ENCODE measurements at places on chromosomes 4 and X.

DNA sequence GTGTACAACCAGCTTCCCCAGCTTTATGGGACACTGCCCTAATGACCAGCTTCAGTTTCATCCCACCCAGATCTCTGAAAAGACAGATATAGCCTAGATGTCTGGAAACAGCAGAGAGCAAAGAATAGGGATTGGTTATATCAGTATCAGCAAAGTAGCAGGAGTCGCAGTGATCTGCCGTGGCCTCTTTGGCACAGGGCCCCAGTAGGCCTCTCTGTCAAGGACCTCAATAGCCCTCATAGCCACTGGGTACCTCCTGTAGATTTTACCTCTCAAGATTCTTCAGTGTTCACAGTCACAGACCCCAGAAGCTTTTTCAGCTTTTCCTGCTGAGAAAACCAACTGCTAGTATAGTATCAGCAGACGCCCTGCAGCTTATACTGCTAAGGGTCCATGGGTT lies 104.6 kb downstream of the ARHGEF9 start:
- no peak for DNase-seq

DNA sequence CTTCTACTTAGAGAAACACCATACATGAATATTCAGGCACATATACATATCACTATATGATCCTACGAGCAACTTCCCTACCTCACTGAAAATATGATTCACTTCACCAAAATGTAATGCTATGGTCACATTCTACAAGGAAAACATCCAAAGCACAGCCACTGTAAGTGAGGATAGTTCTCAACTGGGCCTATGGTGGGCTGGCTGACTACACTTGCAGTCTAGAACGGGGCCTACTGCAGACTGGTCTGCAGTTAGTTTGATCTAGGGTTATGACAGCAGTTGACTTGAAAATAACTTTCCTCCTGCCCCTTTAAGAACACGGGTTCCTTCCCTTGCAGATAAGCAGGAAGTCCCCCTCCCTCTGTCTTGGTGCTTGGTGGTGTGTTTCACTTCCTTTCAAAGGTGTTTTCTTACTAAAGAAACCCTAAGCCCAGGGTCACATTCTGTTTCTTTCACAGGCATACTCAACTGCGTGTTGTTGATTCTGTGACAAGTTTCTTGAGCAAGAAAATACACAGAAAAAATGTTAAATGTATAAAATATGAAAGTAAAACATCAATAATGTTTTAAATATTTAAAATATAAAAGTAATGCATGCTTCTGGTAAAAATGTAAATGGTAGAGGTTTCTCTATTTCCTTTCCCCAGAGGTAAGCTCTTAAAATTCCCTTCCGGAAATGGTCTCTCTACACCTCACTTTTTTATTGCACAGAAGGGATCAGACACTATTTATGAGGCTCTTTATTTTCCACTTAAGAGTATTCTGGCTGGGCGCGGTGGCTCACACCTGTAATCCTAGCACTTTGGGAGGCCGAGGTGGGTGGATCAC lies 18.0 kb upstream of the TMSB4X start:
- DNase-seq: no peak

- no peak for DNase-seq
Measured at GRCh38 chr4:175823015-175823742, 11.1 kb upstream of the GPM6A start.

GRCh38 chr4:147843162-147843561 lies 111.3 kb downstream of the ARHGAP10 start:
- no peak for DNase-seq

DNA sequence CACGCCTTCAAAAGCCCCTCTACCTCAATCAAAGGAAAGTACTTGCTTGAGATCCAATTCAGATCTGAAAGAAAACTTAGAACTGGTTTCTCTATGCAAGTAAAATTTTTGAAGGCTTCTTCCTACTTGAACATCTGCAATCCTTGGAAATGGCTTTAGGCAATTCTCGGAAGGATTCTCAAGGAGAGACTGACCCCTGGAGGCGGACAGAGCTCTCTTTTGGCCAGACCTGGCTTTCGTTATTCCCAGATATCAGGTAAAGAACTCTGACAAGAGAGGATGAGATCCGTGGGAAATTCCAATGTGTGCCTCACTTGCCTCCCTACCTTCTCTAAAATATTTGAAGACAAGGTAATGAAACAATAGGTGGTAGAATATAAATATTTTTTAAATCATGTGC lies 670.3 kb upstream of the FAM241A start:
- no peak for DNase-seq

DNA sequence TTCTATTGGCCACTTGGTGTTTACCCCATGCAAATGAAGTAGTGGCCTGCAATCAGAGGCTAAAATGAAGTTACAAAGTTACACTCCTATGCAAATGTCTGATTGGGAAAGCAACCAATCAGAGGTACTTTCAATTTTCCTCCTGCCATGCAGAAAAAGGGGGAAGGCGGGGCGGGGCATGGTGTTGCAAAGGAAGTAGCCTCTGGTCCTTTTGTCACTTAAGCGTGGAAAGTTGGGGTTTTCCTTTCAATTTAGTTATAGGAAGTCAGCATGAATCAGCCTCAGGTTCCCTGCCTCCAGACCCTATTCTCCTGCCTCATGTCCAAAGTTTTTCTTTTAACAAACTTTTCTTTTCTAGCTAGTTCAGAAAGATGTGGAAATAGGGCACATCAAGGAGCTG lies 69.3 kb downstream of the GPC4 start:
- no peak for DNase-seq

DNA sequence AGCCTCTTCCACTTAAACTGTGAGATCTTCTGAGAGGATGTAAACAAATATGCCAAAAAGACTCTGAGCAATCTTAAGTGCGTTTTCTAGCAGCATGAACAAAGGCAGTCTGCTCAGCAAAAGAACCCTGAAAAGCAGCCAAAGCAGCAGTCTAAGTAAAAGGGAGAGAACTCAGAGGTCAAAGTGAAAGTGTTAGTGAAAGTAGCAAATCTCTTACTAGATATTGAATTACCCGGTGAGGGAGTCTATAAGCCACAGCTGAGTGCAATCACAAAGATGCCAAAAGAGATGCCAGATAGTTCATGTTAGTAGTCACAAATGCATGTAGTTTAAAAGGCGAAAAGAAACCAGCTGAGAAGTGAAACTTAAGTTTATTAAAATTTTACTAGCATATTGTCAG lies 7.9 kb upstream of the GNRHR start:
- no peak for DNase-seq

GRCh38 chr4:180809439-180809838 lies 1433.8 kb upstream of the TENM3 start:
- DNase-seq: no peak

DNA sequence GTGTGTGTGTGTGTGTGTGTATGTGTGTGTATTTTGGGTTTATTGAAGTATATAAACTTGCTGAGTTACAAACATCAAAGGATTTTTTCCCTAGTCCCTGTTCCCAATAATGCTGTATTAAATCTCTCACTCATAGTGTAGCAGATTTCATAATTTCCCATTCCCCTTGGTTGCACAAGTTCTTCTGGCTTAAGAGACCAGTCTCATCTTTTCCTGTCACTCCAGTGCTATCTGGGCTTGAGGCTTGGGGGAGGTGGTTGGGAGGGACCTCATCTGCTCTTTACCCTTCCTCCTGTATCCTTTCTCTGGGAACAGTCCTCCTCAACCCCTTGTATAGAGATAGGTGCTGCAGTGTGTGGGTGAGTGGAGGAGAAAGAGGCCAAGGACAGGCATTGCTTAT lies 285.4 kb upstream of the BOD1L1 start:
- no peak for DNase-seq

DNA sequence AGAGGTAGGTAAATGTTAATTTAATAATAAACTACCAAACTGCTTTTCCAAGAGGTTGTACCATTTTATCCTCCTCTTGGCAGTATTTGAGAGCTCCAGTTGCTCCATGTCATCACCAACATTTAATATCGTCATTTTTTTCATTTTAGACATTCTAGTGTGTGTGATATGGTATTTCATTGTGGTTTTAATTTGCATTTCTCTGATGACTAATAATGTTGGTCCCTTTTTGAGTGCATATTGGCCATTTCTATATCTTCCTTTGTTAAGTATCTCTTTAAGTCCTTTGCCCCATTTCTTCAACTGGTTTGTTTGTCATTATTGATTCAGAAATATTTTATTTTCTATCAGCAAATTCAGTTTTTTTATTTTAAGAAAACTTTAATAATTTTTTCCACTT lies 88.8 kb downstream of the MAPK10 start:
- DNase-seq: no peak

DNA sequence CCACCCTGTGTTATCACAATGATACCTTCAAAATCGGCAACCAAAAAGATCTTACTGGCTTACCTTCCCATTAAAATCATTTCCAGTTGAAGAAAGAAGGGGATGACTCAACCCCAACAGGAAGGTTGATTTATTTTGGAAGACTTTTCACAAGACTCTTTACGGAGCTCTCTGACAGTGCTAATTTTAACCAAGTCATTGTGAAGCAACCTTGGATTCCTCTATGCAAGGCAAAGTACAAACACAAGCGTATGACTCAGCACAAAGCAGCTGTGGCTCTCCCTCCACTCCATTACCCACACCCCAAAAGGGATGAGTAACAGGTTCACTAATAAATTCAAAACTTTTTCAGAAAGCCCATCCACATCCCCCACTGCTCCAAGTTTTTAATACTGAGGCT lies 213.8 kb upstream of the FGF13 start:
- DNase-seq: no peak

DNA sequence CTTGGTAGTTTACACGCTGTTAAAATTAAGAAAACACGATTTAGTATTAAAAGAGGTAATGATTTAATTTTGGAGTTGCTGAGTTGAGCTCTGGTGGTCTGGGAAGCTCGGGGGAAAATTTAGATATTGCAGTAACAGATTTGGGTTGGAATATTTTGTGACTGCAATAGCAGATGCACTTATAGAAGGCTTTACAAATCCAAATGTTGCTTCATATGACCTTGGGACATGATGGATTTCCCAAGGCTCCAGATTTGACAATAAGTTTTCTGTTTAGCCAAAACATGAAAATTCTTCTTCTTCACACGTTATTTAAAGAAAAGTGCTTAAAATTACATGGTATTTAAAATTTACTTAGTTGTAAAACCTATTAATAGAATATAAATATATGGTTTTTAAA lies 302.0 kb downstream of the SPRY1 start:
- no peak for DNase-seq

GRCh38 chrX:63708801-63709200 lies 76.2 kb downstream of the ARHGEF9 start:
- DNase-seq: no peak

DNA sequence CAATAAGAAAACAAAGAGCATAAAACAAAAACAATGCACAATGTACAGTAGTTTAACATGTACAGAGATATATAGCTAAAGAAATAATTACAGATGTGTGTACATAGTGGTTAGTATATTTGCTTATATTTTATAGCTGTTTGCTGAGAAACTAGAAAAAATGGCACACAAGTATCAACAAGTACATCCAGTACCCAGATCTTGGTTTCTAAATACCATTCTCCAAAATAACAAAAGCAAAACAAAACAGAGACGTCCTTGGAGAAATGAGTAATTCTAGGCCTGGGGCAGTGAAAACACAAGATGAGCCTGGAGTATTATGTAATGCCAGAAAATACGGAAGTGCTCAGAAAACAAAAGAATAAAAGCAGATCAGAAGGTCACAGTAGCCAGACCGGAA lies 189.6 kb downstream of the TMEM47 start:
- DNase-seq: no peak

GRCh38 chr4:103425406-103425805 lies 227.3 kb upstream of the CENPE start:
- no peak for DNase-seq

DNA sequence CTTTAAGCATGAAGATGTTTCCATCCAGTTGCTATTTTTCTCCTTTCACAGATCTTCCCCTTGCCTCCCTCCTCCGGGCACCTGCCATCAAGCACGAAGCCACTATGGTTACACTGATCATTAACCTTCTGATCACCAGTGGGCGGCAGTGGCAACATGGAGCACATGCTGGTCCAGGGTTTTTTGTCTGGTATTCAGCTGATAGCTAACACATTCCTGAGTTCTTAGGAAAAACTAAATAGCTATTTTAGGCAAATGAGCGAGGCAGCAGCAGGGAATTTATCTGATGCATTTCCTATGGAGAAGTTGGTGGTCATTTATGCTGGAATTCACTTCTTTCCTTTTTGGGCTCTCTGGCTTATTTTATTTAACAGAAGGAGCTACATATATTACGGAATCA lies 22.9 kb downstream of the SHISA3 start:
- DNase-seq: no peak

- no peak for DNase-seq
Measured at GRCh38 chr4:62454535-62454934, 1254.4 kb downstream of the ADGRL3 start.

- DNase-seq: no peak
Measured at GRCh38 chr4:119797238-119797894, 168.8 kb upstream of the PDE5A start.

DNA sequence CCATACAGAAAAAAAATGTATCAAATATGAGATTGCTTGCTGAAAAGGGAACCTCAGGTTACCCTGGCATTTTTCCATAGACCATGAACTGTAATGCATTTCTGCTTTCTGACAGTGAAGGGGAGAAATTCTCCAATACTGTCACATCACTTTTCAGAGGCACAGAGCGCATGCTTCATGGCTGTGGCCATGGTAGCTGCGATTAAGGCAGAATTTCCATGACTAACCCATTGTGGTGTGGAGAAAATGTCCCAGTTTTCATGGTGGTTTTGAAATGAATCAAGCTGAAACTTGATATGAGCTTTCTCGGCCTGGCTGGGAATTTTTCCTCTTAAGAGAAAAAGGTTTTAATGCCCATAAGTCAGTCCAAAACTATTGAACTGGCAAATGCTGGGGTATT lies 39.5 kb upstream of the MAP3K15 start:
- DNase-seq: no peak

DNA sequence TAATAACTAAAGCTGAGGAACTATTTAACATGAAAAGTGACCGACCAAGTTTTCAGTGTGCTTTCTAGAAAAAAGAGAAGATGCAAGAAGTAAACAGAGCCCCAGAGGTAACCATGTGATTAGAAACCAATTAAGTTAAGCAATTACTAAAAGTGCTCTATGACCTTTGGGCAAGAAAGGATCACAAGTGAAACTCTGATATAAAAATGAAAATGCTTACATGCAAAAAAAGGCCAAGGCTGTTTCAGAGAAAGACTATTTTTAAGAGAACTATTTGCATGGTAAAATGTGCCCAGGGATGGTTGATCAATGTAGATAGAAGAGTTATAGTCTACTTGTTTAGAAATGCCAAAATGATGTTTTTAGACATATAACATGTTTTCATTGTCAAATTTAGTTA lies 22.0 kb downstream of the KLHL15 start:
- DNase-seq: no peak

DNA sequence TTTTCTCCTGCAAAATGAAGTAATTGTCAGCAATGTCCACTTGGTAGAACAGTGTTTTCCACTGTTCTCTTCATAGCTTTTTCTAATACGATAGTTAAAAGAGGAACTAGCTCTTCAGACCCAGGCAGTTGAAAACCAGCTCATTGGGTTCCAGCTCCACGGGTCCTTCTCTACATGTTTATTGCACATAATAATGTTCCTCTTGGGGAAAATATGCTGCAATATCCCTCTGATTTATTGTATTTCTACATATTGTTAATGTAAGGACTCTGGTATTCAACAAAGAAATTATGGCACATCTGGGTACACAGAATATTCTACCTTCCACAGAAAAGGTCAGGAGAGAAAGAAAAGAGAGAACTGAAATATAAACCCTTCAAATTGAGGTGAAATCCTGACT lies 473.4 kb downstream of the TRIML1 start:
- DNase-seq: no peak

GRCh38 chrX:53704294-53704693 lies 17.8 kb upstream of the HUWE1 start:
- no peak for DNase-seq
